ENCODE measurements at places on chromosomes 13 and 19.

- DNase-seq: no peak
Measured at GRCh38 chr13:37087486-37087885, 18.0 kb downstream of the CSNK1A1L start.

DNA sequence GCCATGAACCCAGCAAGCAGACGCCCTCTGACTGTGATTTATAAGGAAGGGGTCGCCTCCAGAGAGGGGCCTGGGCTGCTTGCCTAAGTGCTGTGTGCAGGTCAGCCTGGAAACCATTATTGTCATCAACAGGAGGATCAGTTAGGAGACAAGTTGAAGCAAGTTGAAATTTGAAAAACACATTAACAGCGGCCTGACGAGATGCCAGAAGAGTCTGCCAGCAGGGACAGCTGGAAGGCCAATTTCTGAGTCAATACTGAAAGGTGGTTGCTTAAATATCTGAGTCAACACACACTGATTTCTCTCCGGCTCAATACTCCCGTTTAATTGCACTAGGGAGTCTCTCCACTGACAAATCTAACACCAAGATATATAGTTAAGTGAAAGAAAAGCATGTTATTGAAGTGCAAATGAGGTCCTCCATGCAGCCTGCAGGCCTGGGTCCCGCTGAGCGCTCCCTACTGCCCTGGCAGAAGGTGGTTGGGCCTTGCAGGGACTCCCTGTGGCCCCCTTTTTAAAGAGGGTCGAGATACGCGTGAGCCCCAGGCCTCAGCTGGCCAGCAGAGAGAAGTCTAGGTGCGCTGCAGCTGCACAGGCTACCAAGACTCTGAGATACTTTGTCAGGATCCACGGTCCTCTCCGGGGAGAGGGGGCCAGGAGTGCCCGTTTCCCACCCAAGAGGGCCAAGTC lies 91.1 kb downstream of the RNASEH2B start:
- no peak for DNase-seq

- no peak for DNase-seq
Measured at GRCh38 chr13:69623973-69624372, 483.7 kb upstream of the ATXN8OS start.

GRCh38 chr19:2434267-2434666 lies 6.9 kb upstream of the TIMM13 start:
- DNase-seq: no peak

DNA sequence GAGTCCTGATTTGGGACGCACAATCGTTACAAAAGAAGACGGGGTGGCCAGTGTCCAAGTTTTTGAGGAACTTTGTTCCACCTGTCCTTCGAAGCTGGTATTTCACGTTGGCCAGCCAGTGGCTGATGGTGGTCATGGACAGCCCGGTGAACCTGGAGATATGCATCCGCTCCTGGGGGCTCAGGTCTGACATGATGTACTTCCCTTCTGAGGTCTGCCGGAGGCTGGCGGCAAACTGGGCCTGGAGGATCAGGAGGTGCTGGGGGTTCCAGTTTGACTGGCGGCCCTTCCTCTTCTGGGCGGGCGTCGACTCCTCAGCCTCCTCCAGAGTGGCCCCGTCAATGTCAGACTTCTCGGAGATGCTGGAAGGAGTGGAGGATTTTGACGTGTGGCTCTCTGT lies 72.4 kb downstream of the TSHZ3 start:
- DNase-seq: no peak

All from kidney glomerular epithelial cell (primary cell).